CD8-positive, alpha-beta memory T cell (primary cell): ENCODE measurements at places on chromosomes 12 and 14. TPM values are rescaled to one million over a fixed set of nuclear protein-coding genes. Genes with fewer than 3 reads are reported as not detected.

Gene KRT75
- not detected for total RNA-seq

DNA sequence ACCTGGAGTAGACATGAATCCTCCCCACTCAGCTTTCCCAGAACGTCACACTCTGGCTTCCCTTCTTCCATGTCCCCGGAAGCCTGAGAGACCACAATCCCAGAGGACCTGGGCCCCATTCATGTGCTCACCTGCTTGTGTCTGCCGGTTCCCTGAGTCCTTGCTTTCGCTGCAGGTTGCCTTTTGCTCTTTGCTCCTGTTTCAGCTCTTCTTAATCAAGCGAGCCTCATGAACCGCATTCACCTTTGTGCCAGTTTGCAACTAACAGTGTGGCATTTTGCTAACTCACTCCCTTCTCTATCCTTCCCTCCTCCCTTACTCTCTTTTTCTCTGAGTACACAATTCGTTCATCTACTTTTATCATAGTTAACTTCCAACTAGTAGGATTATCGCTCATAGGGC, 23.1 kb downstream of the ENTPD5 start:
- DNase-seq, result no peak
- no peaks in the 10 kb centered on the region for H3K4me1 ChIP-seq
- no peak overlapping the region for H3K4me3 ChIP-seq
- no peak overlapping the region for H3K27ac ChIP-seq
- no peaks in the 10 kb centered on the region for H3K27me3 ChIP-seq

Gene CMA1
- total RNA-seq, result not detected

Gene RNASE7
- not detected for total RNA-seq

- H3K27ac ChIP-seq, result no peak overlapping the region
- no peak for DNase-seq
- no peaks in the 10 kb centered on the region for H3K27me3 ChIP-seq
- H3K4me3 ChIP-seq, result no peak overlapping the region
- H3K4me1 ChIP-seq, result no peaks in the 10 kb centered on the region
- no peaks in the 10 kb centered on the region for H3K36me3 ChIP-seq
These were observed 1.7 kb upstream of the AKAP6 start for GRCh38 chr14:32327255-32327961.

Gene ZNF385A
- total RNA-seq, result 0.78 TPM

DNA sequence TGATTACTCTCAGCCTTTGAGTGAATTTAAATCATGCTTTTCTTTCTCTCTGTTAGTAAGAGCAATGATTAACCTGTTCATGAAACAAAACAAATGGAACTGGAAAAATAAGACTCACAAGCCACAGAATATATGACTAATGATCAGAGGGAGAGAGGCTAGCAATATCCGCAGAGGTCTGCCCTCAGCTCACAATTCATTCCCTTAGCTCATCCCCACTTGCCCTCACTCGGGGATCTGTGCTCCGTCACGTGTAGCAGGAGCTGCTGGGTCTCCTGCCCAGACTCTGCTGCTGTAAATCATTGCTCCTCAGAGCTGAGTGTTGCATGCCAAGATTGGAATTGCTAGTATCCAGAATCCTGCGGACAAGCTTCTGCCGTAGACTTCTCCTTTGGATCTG, 53.1 kb upstream of the GNG2 start:
- no peaks in the 10 kb centered on the region for H3K27me3 ChIP-seq
- DNase-seq, result no peak
- H3K27ac ChIP-seq, result no peak overlapping the region
- H3K4me1 ChIP-seq, result no peaks in the 10 kb centered on the region
- no peaks in the 10 kb centered on the region for H3K36me3 ChIP-seq
- H3K4me3 ChIP-seq, result no peak overlapping the region

DNA sequence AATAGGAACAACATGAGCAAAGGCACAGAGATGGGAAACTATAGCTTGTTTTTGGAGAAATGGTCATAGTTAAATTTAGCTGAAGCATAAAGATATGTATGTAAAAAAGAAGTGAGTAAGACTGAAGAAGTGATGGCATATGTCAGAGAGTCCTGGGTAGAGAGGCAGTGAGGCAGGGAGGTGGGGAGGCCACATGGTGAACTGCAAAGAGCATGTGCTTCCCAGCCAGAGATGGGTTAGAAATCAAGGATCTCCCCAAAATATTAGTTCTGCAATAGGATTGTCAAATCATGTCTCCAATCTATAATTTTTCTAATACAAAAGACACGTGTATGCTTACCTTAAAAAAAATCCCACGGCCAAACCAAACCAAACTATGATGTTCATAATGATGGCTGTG, 82.1 kb upstream of the STXBP6 start:
- H3K36me3 ChIP-seq, result no peaks in the 10 kb centered on the region
- H3K27ac ChIP-seq, result no peak overlapping the region
- no peak overlapping the region for H3K4me3 ChIP-seq
- H3K4me1 ChIP-seq, result no peaks in the 10 kb centered on the region
- DNase-seq, result no peak

DNA sequence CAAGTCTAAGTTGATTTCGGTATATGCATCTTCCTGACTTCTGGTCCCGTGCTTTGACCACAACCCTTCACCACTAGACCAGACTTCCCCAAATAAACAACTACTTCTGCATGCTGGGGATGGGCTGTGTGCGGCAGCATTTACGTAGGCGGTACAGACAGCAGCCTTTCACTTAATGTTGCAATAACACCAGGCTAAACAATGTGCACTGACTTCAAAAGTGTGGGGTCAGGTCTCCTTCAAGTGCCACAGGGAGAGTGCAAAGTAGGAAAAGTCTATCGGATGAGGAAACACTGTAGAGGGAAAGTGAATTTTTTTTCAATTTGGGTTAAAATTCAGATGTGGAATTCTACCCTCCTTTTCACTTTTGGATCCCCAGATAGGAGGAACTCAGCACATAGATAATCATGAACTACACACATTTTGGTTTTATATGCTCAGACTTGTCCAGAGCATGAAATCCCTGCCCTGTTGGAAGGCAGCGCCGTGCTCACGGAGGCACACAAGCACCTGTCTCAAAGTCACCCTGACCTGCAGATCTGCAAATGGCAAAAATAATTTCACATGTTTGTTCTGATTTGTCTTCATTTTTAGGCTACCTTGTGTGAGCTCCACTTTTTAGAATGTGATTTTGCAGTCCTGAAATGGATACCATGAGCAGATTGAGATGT, 3.6 kb upstream of the FOS start:
- peaks cover 29% of the 10 kb centered on the region for H3K27me3 ChIP-seq
- H3K4me3 ChIP-seq, result no peak overlapping the region
- H3K27ac ChIP-seq, result peak overlapping the region; percentile 62
- peaks cover 55% of the 10 kb centered on the region for H3K4me1 ChIP-seq

Gene OTX2
- not detected for total RNA-seq

DNA sequence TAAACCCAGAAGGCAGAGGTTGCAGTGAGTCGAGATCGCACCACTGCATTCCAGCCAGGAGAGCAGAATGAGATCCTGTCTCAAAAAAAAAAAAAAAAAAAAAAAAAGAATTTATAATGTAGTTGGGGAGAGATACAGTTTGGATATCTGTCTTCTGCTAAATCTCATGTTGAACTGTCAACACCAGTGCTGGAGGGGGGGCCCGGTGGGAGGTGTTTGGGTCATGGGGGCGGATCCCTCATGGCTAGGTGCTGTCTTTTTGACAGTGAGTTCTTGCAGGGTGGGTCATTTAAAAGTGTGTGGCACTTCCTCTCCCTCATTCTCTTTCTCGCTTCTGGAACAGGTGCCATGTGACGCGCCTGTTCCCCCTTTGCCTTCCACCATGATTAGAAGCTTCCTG, 32.8 kb downstream of the CLIP1 start:
- no peaks in the 10 kb centered on the region for H3K36me3 ChIP-seq
- H3K4me1 ChIP-seq, result peaks cover 16% of the 10 kb centered on the region
- no peak overlapping the region for H3K4me3 ChIP-seq

Gene MIP
- not detected for total RNA-seq

Gene TCL1B
- not detected for total RNA-seq

DNA sequence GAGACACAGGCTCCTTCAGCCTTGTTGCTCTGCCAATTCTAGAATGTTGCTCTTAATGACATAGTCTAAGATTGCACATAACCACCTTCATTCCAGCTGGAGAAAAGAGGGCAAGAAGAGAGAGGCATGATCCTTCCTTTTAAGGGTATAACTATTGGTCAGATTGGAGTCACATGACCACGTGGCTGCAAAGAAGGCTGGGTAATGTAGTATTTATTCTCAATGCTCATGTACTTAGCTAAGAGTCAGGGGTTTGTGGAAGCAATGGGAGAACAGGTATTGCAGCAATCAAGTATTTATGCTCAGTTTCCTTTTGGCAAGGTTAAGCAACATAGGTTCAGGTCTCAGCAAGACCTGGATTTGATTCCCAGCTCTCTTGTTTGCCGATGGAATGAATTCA, 298.8 kb upstream of the TBX3 start:
- H3K27me3 ChIP-seq, result no peaks in the 10 kb centered on the region
- H3K4me1 ChIP-seq, result no peaks in the 10 kb centered on the region
- H3K36me3 ChIP-seq, result no peaks in the 10 kb centered on the region
- H3K27ac ChIP-seq, result no peak overlapping the region

Gene STYK1
- total RNA-seq, result 2.0 TPM

Gene FAM222A
- total RNA-seq, result 2.0 TPM

Gene KRT8
- total RNA-seq, result not detected

Gene GALNT16
- total RNA-seq, result 0.11 TPM

Gene MNAT1
- 47.8 TPM for total RNA-seq

- DNase-seq, result no peak
- no peaks in the 10 kb centered on the region for H3K4me1 ChIP-seq
- H3K27ac ChIP-seq, result no peak overlapping the region
- H3K27me3 ChIP-seq, result no peaks in the 10 kb centered on the region
- no peak overlapping the region for H3K4me3 ChIP-seq
These were observed 85.4 kb downstream of the PTCSC3 start for GRCh38 chr14:36091096-36091495.

GRCh38 chr14:99012703-99013102, 259.3 kb downstream of the BCL11B start:
- no peak for DNase-seq
- no peak overlapping the region for H3K4me3 ChIP-seq
- no peak overlapping the region for H3K27ac ChIP-seq
- H3K36me3 ChIP-seq, result no peaks in the 10 kb centered on the region
- H3K27me3 ChIP-seq, result no peaks in the 10 kb centered on the region
- H3K4me1 ChIP-seq, result no peaks in the 10 kb centered on the region

Gene KRT74
- total RNA-seq, result not detected

GRCh38 chr12:52044292-52044983, 6.8 kb upstream of the NR4A1 start:
- H3K4me1 ChIP-seq, result peaks cover 17% of the 10 kb centered on the region
- no peak overlapping the region for H3K27ac ChIP-seq
- no peaks in the 10 kb centered on the region for H3K36me3 ChIP-seq
- no peaks in the 10 kb centered on the region for H3K27me3 ChIP-seq

- no peak for DNase-seq
- no peaks in the 10 kb centered on the region for H3K27me3 ChIP-seq
- no peak overlapping the region for H3K27ac ChIP-seq
- peaks cover 7% of the 10 kb centered on the region for H3K4me1 ChIP-seq
- H3K36me3 ChIP-seq, result peaks cover 11% of the 10 kb centered on the region
These were observed 7.8 kb downstream of the NEK9 start for GRCh38 chr14:75119056-75119455.

DNA sequence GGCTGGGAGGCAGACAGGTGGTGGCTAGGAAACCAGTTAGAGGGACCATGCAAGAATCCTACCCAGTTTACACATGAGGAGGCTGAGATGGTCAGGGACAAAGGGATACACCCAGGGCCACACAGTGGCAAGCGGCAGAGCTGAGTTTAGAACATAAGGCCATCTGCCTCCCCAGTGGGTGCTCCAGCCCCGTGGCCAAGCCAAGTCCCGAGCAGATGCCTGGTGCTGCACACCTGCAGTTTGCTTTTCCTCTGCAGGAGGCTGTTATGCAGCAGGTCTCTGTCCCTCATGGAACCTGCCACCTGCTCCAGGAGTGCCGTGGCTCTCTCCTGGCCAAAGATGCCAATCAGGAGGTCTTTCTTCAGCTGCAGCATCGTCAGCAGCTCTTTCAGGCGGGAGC, 70.8 kb downstream of the SYNE3 start:
- H3K4me1 ChIP-seq, result peaks cover 5% of the 10 kb centered on the region
- H3K36me3 ChIP-seq, result peaks cover 21% of the 10 kb centered on the region
- H3K4me3 ChIP-seq, result no peak overlapping the region

DNA sequence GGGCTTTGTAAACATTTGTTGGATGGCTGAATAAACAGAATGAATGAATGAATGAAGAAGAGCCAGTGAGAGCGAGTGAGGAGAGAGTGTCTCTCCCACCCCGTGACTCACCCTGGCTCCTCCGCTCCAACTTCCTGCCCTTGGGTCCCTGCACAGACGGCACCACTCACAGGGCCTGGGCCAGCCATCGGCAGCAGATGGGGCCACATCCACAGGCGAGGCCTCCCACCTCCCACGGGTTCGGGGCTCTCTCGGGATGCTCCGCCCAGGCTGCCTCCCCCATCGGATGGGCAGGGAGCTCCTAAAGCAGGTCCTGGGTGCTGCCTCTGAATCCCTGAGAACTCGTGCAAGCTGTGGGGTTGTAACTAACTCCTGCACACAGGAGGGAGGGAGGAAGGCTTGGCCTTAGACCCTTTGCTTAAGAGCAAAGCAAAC, 41.3 kb downstream of the CCNK start:
- H3K4me1 ChIP-seq, result peaks cover 16% of the 10 kb centered on the region
- H3K36me3 ChIP-seq, result no peaks in the 10 kb centered on the region
- no peak overlapping the region for H3K27ac ChIP-seq

DNA sequence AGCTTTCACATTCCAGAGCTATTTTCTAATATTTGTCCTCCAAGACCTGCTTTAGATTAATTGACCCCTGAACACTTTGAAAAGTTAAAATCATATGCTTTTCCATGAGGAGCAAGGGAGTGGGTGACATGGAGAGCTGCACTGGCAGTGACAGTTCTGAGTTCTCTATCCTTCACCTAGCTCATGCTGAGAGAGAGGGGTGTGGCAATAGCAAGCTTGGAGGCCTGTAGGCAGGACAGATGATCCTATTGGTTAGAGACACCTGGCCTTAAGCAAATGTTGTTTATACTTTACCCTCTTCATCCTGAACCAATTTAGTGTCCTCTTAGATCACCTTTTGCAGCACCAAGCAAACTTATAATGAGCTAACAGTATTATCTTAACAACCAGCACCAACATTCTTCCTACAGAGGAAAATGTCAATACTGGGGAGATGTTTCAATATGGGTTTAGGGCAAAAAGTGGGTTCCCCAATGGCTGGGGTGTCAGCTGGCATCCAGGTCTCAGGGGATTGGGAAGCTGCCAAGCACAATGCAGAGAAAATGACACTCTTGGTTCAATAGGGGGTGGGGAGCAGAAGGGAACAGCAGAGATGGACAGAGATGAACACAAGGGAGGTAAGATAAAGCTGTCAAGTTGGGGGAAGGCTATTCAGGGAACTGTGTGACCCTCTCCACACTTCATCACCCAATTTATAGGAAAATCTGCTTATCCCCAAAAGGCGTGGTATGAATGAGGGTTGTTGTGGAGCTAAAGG, 37.0 kb upstream of the PPM1H start:
- no peak for DNase-seq
- H3K36me3 ChIP-seq, result no peaks in the 10 kb centered on the region
- no peaks in the 10 kb centered on the region for H3K4me1 ChIP-seq

DNA sequence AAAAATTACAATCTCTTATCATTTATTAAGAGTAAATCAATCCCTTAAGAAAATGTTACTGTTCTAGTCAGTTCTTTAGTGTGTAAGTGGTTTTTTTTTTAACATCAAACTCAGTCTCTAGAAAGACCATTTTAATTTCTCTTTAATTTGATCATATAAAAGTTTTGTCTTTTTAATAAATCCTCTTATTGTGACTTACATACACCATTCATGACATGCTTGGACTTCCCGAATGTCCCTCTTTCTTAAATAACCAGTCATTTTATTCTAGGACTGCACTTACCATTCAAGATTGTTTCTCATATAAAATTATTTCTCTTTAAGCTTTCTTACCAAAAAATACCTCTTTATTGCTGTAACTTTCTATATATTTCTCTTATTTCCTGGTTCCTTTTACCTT, 60.8 kb upstream of the EVL start:
- no peak for DNase-seq
- no peaks in the 10 kb centered on the region for H3K4me1 ChIP-seq
- H3K27ac ChIP-seq, result no peak overlapping the region
- H3K27me3 ChIP-seq, result no peaks in the 10 kb centered on the region
- no peaks in the 10 kb centered on the region for H3K36me3 ChIP-seq
